ENCODE measurements at places on chromosomes 7 and 10.

GRCh38 chr10:119028900-119029612 is 458 bp upstream of the NANOS1 start:
- peak; percentile 85 for DNase-seq

GRCh38 chr10:88989423-88989822 is 1.2 kb upstream of the FAS start:
- DNase-seq: no peak

GRCh38 chr10:102620591-102621442 is 23.5 kb upstream of the TRIM8 start:
- no peak for DNase-seq

DNA sequence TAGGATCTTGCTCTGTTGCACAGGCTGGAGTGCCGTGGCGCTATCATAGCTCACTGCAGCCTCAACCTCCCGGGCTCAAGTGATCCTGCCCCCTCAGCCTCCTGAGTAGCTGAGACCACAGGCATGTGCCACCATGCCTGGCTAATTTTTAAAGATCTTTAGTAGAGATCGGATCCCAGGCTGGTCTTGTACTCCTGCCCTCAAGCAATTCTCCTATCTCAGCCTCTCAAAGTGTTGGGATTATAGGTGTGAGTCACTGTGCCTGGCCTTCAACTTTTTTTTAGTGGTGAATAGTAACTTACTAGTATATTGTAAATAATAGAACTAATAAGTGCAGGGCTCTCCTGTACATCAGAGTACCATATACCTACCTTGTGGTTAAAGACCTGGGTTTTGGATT is 52.1 kb upstream of the LMTK2 start:
- no peak for DNase-seq

- DNase-seq: no peak
Measured at GRCh38 chr10:111890046-111890445, 293.5 kb downstream of the GPAM start.

- DNase-seq: no peak
Measured at GRCh38 chr10:49165821-49166483, 22.2 kb downstream of the TMEM273 start.

- DNase-seq: no peak
Measured at GRCh38 chr10:101224060-101224909, 5.0 kb downstream of the LBX1 start.

- DNase-seq: no peak
Measured at GRCh38 chr10:103476046-103476768, 2.8 kb downstream of the CALHM3 start.

DNA sequence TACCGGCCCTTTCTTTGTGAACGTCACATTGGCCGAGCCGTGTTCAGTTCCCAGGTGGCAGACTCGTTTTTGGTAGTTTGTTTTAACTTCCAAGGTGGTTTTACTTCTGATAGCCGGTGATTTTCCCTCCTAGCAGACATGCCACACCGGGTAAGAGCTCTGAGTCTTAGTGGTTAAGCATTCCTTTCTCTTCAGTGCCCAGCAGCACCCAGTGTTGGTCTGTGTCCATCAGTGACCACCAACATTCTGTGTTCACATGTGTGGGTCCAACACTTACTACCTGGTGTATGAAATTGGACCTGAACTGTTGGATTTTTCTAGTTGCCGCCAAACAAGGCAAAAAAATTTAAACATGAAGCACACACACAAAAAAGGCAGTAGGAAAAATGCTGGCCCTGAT is 9.9 kb upstream of the CSGALNACT2 start:
- DNase-seq: no peak

- DNase-seq: no peak
Measured at GRCh38 chr10:95428701-95429100, 132.5 kb downstream of the SORBS1 start.

DNA sequence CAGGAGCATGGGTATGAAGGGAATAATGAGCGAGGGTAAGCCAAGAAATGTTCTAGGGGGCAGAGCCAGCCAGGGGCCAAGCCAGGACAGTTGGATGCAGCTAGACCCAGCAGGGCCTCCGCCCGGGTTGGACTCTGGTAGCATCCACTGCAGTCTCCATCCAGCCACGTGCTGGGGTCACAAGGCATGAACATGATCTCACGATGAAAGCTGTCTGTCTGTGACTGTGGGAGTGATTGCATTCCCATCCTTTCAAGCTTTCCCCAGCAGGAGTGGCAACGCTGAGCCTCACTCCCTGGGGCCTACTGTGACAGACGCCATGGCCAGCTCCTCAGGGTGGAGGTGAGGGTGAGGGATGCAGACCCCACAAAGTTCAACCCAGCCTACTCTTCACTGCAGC is 47.8 kb upstream of the RET start:
- no peak for DNase-seq

- DNase-seq: no peak
Measured at GRCh38 chr7:32803406-32804141, 88.0 kb downstream of the KBTBD2 start.

DNA sequence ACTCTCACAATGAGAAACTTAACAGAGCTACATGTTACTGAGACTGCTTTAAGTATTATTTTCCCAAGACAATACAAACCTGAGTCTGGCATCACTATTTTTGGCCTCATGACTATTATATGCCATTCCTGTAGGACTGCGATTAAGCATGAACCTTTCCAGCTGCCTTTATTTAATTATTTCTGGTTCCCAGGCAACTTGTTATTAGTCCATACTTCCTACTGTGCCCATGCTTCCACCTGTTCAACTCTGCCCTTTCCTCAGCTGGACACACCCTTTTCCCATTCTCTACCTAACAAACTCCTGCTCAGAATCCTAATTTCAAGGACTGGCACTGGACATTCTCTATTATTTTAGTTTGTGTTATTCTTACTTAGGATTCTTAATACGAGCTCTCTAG is 8.1 kb upstream of the CROT start:
- no peak for DNase-seq

- DNase-seq: no peak
Measured at GRCh38 chr10:92923416-92923815, 75.1 kb downstream of the EXOC6 start.

DNA sequence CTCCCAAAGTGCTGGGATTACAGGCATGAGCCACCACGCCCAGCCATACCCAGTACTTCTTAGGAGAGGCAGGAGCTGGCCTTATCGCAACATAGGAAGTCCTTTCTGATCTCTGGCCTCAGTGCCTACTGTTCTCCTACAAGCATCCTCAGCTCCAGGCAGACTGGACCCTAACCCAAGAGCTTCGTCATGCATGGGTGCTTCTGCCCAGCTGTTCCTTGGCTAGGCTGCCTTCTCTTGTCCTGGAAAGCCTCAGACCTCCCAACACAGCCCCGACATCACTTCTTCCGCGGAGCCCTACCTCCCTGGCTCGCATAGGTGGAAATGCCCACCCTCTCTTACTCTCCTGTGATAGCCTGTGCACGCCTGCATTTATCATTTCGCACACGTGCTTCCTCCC is 15.8 kb downstream of the BCL7B start:
- no peak for DNase-seq

DNA sequence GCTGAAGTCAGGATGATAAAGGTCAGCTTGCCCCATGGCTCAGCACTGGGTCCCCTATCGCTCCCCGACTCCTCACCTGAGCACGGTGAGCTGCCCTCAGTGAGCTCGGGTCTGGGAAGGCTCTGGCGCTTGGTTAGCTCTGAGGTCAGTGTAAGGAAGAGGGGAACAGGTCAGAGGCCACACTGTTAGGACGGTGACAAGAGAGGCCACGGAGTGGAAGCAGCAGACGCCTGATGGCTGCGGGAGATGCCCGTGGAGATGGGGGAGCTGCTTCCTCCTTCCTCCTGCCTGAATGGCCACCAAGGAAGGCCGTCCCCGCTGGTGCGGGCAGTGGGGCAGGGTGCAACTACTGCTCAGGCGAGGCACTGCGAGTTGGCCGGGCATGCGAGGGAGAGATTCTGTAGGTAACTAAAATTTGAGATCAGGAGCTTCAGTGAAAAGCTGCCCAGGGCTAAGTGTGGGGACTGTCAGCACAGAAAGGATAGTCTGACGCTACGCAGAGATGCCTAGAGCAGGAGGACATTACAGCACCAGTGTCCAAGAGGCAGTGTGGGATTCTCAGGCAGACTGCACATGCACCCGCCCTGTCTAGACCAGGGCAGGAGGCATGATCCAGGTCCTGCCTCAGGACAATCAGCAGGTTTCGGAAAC is 231.3 kb upstream of the GRB10 start:
- DNase-seq: no peak

Data from globus pallidus (tissue), 1 donor.